ENCODE measurements at places on chromosomes 7 and 10.

DNA sequence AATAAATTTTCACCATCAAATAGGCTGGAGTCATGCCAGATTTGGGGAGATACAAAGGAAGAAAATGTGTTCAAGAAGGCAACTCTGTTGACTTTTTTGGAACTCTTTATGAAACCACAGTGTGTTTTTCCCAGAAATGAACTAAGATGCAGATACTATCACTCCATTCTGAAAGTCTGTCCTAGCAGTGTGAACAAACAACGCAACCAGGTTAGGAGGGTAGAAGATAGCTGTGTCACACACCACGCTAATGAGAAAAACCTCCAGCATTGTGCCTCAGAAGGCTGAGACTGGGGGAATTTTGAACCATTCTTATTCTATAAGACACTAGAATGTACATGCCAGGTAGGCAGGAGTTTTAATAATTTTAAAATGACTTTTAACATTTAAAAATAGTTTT is 15.9 kb upstream of the ATP6V0A4 start:
- no peak for DNase-seq

GRCh38 chr7:150371131-150371995 is 2.7 kb downstream of the REPIN1 start:
- DNase-seq = no peak

DNA sequence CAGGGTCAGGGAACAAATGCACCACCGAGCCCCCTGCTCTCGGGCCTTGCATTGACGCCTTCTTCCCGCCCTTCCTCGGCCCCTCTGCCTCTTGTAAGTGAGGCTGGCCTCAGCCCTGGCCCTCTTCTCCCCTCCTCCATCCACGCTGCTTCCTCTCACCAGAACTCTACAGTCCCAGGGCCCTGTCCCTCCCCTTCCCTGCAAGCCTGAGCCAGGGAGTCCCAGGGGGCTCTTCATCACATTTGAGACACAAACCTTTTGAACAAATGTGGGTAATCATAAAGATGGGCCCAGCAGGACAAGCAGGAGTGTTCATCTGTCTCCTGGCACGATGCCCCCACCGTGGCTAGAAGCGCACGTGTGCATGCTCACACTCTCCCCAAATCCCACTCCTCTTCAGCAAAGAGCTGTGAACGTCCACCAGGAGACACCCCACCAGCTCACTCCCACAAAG is 57.7 kb downstream of the SLIT1 start:
- DNase-seq = peak; percentile 55

DNA sequence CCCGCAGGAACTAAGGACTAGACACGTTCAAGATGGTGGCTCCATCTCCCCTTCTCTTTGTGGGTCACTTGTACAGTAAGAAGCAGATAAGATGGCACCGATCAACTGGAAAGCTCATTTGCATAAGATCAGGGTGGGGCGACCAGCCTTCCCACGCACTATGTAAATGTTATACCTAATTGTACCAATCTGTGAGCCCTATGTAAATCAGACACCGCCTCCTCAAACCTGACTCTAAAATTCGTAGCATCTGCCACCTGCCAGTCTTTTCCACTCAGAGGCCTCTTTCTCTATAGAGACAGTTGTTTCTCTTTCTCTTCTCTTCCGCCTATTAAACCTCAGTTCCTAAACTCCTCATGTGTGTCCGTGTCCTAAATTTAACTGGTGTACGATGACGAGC is 324.5 kb downstream of the PHF14 start:
- DNase-seq = peak; percentile 66

GRCh38 chr10:125820701-125821100 is 2.4 kb downstream of the UROS start:
- no peak for DNase-seq

DNA sequence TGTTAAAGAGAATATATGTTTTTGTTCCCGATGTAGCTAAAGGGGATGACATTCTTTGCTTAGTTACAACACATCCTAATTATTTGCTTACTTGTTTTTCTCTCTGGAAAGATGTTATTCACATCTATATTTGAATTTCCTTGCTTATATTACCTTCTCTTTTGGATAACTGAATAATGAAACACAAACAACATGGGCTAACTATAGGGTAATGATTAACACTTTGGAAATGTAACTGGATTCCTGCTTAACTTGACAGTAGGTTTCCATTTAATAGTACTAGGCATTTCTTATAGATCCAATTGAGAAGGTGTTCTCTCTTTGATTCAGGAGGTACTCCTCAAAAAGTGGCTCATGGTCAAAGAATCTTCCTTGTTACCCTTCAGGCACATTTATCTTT is 141.1 kb downstream of the CCSER2 start:
- no peak for DNase-seq

DNA sequence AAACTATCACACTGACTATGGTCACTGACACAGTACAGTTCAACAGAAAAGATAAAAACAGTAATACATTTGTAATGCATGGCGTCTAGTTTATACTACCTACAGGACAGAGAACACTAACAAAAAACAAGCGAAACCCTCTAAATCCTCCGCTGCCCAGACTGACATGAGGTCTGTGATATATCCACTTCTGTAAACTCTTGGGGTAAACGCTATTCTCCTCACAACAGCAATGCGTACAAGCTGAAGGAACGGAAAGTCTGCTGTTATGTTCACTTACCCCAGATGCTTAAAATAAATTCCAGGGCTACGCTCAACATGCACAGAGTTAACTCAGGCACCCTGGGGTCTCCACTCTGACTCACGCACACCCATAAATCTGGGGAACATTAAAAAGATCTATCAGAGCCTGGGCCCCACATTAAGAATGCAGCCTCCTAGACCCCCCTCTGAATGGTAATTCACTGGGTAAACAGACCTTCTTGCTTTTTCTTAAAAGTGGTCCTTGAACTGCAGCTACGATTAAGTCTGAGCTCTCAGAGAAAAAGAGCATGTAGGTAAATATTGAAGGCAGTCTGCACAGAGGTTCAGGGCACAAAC is 105.6 kb downstream of the CTBP2 start:
- DNase-seq = no peak

GRCh38 chr10:125006921-125007426 is 65.1 kb downstream of the ZRANB1 start:
- DNase-seq = no peak

Data from NCI-H1694 treated with DMSO at 0.1 percent for 48 hours (cell line).